Right forelimb (tissue), 1 donor: ENCODE measurements at places on chromosomes 6 and 20.

DNA sequence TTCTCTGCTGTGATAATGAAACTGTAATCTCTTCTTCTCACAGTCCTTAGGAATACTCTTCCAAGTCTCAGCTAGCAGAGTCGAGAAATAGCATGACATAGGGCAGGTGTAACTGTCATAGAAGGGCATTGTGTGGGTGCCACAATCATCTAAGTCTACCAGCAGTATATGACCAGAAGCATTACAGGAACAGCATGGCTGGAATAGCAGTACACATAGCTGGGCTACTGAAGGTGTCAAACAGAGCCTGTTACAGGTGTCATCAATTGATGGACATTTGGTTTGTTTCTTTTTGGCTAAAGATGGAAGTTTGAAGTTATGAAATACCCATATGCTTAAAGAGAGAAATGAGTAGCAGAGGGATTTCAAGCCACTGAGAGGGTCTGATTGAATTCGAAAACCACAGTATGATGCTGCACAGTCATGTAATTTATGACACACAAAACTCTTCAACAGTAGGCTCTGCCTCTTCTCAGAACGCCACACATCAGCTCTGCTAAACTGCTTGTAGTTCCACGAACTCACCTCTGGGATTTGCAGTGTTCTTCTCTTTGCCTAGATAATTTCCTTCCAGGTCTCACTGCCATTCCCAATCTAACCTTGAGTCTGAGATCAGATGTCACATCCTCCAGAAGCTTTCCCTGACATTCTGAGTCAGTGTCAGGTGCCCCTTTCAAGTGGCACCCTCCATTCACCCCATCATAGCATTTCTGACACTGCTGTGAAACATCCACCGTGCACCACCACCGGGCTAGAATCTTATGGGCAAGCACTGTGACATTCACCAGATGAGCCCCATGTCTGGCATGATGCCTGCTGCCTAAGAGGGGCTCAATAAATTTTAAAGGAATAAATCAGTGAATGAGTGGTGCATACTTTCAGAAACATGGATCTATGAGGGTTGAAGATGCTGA is 151.0 kb downstream of the ADAT2 start:
- DNase-seq: no peak

DNA sequence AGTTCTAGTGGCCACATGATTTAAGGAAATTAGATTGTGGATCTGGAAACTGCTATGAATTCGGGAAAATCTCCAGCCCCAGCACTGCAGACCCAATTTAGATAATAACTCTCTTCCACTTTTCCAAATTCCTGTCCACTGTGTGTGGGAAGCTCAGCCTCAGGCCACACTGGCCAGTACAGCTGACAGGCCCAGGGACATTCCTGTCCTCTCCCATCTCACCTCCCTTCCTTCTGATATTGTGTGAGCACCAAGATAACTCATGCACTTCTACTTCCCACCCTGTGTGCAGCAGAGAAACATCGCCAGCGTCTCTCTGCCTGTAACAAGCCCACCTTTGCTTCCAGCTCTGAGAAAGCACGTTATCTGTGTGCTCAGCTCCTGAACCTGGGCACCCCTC is 145.1 kb upstream of the RREB1 start:
- DNase-seq: no peak

DNA sequence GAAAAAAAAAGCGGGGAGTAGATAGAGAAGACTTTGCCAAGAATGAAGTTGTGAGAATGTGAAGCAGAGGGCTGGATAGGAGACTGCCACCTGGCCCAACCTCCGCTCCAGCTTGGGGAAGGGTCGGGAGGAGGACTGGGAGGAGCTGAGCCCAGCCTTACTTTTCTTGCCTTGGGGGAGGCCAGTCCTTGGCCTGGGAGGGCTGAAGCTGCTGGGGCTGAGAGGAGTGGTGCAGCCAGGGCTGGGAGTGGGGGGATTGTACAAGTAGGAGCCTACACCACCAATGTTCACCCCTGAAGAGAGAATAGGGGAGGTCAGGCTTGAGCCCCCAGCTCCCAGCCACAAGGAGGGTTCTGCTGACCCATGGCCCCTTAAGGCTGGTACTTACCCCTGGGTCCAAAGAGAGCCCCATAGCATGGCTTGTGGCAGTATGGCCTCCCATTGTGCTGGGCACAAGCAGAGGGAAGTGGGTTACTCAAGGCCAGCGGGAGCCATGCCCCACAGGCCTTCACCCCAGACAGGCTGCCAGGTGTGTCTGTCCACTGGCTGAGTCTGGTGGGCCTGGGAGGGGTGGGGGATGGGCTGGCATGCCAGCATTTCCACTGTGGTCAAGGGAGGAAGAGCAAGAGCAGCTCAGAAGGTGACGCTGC is 1.1 kb downstream of the CRIP3 start:
- no peak for DNase-seq

- DNase-seq: no peak
Measured at GRCh38 chr6:43679057-43679456, 8.5 kb downstream of the MRPS18A start.

GRCh38 chr6:138038142-138038870 is 68.9 kb downstream of the PERP start:
- no peak for DNase-seq

DNA sequence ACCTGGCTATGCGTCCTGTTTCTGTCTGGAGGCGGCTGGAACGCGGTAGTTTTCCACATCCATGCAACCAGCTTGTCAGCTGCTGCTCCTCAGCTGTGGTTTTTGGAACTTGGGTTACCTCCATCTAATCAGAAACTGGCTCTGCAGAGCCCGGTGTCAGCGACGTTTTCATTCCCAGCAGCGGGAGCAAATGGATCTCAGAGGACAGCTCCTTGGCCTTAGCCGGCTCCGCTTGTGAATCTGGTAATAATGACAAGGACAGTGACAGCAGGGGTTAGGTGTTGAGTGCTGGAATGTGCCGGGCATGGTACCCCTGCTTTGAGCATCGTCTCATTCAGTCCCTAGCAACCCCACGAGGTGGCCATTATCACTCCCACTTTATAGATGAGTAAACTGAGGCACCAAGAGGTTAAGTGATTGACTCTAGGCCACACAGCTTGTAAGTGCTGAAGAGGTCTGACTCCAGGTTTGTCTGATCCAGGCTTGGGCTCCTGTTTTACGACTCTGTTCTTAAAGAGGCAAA is 1.3 kb downstream of the SLCO4A1 start:
- no peak for DNase-seq

- DNase-seq: peak; percentile 39
Measured at GRCh38 chr6:170137911-170138910, 152.7 kb downstream of the DLL1 start.

DNA sequence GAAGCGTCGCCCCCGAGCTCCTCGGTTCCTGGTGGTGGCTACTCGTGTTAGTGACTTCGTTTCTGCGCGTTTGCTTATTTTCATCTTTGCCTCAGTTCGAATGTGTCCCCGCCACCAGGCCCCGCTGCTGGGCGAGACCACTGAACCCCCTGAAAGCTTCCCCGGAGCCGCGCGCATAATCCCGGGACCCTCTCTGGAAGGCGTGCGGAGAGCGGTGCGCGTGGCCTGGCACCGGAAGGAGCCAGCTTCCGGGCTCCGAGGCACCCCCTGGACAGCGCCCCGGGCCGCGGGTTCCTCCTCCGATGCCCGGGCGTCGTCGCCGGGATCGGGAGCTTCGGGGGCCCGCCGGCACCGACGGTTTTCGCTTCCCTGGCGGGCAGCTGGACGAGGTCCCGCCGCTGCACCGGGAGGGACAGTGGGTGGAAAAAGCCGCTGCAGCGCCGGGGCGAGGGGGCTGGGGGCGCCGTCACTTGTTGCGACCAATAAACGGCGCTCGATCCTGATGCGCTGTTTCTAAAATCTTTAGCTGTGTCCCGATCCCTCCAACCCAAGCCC is 643 bp upstream of the SLC35D3 start:
- DNase-seq: peak; percentile 49

DNA sequence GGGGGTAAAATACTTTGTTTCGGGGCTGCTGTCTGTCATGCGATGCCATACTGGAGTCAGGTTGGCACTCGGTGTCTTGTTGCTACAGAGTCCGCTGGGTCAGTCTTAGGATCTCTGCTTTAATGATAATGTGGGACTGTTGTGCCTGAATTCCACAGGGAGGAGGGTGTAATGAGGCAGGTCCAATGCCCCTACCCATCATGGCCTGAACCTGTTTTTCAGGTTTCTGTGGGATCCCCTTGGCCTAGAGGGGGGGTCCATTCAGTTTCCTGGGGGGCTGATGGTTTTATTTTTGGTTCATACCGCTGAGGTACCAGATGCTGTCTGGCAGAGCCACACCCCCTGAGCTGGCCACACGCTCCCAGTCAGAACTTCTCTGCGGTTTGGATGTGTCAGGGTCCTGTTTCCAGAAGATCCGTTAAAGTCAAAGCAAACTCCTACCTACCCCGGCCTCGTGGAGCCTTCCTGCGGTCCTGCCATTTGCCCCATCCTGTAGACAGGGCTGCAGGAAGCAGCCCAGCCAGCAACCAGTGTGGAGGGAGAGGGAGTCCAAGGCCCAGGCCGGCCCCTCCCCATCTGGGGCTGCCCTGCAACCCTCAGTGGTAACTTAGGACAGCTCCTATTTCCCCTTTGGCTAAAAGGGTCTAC is 69.7 kb downstream of the TCP11 start:
- DNase-seq: no peak
